ENCODE measurements at places on chromosomes 16 and 17.

- no peak for DNase-seq
Observed at GRCh38 chr16:49513040-49513439, 139.4 kb downstream of the C16orf78 start.

- DNase-seq = no peak
Observed at GRCh38 chr17:73566905-73567782, 77.1 kb downstream of the SDK2 start.

- no peak for DNase-seq
Observed at GRCh38 chr17:34841467-34841866, 119.8 kb downstream of the CCT6B start.

DNA sequence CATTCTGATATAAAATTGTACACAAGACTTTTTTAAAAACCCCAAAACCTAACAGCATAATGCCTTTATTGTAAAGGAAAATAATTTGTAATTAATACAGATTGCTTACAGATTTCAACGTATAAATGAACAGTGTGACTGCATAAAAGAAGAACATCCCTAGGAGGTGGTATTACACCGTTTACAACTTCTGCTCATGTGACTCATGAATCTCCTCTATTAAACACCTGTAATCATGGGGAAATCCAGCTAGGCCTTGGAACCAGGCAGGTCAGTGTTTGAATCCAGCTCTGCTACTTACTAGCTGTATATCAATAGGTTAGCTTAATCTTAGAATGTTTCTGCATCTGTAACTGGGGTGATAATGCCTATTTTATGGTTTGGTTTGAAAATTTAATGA lies 15.2 kb downstream of the RABEP1 start:
- no peak for DNase-seq

DNA sequence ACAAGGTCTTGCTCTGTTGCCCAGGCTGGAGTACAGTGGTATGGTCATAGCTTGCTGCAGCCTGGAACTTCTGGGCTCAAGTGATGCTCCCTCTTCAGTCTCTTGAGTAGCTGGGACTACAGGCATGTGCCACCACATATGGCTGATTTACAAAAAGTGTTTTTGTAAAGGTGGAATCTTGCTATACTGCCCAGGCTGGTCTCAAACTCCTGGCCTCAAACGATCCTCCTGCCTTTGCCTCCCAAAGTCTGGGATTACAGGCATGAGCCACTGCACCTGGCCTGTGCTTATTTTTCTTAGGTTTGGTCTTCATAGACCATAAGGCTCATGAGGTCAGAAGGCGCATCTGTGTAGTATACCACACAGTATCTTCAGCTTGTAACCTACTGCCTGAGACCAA lies 5.3 kb downstream of the CLEC19A start:
- no peak for DNase-seq

- DNase-seq = no peak
Observed at GRCh38 chr17:22300731-22301352, 608.5 kb downstream of the KCNJ18 start.

- peak; percentile 56 for DNase-seq
Observed at GRCh38 chr16:68289621-68290329, 21.0 kb downstream of the SLC7A6OS start.

GRCh38 chr17:78883533-78884131 lies 19.4 kb downstream of the CEP295NL start:
- no peak for DNase-seq

GRCh38 chr16:66088681-66089080 lies 277.8 kb upstream of the CDH5 start:
- DNase-seq = no peak

GRCh38 chr17:70901870-70902269 lies 732.5 kb downstream of the KCNJ2 start:
- DNase-seq = no peak

DNA sequence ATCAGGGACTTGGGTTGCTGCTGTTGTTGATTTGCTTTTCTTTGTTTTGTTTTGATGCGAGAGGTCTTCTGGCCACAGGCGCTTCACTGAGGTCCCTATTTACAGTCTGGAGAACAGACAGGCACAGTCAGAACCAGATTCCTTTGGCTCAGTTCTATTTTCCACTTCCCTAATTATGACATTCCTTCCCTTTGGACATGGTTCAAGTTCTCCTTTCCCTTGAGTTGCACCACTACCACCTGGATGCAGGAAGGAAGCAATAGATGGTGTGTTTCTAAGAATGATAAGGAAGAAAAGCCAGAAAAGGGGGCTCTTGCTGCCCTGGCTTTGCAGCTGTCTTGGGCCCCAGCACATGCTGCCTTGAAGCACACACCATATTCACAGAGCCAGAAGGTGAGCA lies 160.6 kb downstream of the MAF start:
- no peak for DNase-seq

DNA sequence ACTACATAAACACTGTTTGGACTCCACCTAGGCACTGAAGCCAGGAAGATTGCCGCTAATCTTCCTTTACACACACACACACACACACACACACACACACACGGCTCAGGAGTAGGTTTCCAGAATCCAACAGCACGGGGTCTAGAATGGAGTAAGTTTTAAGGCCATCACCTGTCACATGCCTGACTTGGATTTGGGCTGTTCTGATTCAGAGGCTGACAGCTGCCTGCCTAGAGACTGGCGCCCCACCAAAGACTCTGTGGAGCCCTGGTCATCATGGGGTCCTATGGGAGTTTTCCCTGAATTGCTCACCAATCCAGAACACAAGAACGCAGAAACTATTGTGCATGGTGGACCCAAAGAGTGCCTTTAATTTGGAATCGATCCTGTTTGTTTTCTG lies 10.9 kb downstream of the CDRT4 start:
- no peak for DNase-seq

GRCh38 chr17:71987634-71988033 lies 133.2 kb upstream of the SOX9 start:
- DNase-seq = no peak

DNA sequence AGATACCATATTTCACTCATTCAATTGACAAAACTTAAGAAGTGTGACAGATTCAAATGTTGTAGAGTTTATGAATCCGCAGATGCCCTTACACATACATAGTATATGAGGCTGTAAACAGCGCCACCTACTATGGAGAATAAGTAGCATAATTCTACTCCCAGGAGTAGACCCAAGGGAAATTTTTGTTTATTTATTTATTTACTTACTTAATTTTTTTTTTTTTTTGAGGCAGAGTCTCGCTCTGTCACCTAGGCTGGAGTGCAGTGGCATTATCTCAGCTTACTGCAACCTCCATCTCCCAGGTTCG lies 35.5 kb downstream of the GAN start:
- DNase-seq = no peak

DNA sequence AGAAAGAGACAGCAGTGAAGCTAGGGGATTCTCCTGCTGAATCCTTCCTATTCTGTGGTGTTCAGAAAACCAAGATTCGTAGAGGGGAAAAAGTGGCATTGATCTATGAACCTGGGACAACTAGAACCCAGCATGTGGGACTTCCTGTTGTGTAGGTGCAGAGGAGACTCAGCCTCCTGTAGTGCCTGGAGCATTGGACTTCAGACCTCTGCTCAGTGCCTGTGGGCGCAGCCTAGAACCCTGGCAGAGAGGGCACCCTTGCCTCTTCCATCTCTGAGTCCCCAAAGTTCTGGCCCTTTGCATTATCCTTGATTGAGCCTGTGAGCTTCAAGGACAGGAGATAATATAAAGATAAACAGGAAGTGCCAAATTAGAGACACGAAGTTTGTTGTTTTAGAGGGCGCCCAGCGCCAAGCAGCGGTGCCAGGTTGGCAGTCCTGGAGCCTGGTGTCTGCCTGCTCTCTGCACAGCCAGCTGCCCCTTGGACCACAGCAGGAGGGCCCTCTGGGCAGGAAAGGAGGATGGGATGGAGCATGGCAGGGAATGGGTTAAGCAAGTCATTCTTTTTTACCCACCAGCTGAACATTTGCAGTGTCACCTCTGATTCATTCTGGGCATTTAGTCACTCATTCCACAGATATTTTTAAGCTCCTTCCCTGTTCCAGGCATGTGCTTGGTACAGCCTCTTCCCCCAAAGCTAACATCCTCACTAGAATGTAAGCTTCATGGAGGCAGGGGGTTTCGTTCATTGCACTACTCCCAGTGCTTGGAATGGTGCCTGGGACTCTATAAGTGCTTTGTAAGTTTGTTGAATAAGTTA lies 11.9 kb upstream of the SP6 start:
- no peak for DNase-seq

DNA sequence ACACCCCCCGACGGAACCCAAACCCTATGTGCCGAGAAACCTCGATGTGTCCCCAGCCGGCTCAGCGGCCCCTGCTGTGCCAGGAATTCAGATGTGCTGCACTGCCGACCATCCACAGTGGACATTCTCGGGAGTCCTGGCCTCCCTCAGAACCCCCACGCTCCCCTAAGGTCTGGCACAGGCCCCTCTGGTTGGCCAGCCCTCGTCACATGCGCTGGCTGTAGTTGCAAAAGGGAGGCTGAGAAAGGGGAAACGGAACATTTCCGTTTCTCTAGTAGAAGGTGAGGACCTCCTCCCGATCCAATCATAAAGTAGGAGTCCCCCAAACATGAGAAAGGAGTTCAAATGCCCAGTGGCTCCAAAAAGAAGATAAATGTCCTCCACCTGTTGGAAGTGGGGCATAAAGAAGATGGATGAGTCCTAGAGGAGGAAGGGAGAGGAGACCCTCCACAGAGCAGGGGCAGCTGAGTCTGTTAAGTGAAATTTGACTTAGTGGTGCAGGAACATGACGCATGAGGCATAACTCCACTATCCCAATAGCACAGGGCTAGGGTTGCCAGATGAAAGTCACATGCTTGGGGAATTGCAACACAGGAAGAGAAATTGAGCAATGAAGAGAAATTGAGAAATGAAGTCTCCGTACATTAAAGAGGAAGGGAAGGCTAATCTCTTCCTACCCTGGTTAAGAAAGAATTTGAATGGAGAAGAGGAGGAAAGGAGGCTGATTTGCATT lies 49.3 kb upstream of the WSB1 start:
- DNase-seq = no peak

DNA sequence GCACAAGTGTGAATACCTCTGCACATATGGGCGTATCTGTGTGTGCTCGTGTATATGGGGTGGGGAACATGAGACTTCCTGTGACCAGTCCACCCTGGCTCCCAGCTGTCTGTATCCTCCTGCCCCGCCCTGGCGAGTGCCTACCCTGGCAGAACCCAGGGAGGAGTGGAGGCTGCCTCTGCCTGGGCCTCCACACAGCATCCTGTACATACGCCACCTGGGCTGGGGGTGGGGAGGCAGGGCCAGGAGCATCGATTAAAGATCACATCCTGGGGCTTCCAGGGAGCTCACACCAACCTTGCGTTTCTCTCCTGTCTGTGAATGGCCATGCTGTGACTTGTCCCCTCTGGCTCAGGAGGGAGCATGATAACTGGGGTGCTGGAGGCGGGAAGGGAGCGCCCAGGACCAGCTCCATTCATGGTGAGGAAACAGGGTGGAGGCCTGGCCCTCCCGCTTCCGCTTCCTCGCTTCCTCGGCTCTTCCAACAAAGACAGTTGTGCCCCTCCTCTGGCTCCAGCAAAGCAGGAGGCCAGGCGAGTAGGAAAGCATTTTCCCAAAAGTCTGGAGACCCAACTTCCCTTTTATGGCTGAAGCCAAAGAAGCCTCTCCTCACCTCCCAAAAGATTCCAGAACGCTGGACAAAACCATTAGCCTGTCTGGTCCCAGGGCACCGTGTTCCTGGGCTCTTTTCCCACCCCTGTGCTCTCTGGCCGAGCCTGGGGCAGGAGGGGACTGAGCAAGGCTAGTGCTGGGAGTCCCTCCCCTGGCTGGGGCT lies 22.9 kb downstream of the ADAM11 start:
- no peak for DNase-seq

DNA sequence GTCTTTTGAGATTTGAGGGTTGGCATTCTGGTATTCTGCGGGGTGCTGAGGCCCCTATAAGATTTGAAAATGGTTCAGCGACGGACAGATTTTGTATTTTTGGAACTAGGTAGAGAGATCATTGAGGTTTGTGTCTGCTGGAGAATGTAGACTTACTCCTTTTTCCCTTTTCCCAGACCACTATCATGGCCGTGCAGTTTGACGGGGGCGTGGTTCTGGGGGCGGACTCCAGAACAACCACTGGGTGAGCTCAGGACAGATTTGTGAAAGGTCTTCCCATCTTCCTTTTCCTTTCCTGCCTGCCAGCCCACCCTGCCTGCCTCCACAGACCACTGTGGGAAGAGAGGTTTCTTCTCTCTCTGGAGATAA lies 572 bp downstream of the PSMB6 start:
- no peak for DNase-seq

DNA sequence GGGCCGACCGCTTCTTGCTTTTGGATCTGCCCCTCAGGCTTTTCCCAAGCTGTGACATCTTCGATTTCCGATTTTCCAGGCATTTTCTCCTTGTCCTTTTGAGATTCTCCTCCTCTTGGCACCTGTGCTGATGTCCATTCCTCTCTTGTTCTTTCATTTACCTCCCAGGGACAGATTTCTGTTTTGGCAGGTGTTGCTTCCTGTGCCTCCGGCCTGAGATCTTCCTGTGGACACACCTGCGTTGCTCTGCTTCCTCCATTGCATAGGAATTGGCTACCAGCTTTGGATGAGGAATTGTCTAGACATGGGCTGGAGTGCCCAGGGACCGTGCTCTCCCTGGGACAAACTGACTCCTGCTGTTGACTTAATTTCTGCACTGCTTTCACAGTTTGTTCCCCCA lies 15.1 kb downstream of the GPR179 start:
- DNase-seq = no peak

- DNase-seq = no peak
Observed at GRCh38 chr17:44384281-44384822, 5.1 kb downstream of the ITGA2B start.

Measured in stimulated activated CD4-positive, alpha-beta T cell treated with anti-CD3 and anti-CD28 coated beads, Interleukin-4, amount 100 ng/mL, for 48 hours (primary cell).